CD4-positive, alpha-beta T cell (primary cell): ENCODE measurements at places on chromosomes 12 and 14.

GRCh38 chr14:77880056-77880455, 80.1 kb downstream of the ADCK1 start:
- no peak overlapping the region for H3K27ac ChIP-seq
- H3K4me3 ChIP-seq = no peak overlapping the region
- DNase-seq = no peak
- no peaks in the 10 kb centered on the region for H3K27me3 ChIP-seq

DNA sequence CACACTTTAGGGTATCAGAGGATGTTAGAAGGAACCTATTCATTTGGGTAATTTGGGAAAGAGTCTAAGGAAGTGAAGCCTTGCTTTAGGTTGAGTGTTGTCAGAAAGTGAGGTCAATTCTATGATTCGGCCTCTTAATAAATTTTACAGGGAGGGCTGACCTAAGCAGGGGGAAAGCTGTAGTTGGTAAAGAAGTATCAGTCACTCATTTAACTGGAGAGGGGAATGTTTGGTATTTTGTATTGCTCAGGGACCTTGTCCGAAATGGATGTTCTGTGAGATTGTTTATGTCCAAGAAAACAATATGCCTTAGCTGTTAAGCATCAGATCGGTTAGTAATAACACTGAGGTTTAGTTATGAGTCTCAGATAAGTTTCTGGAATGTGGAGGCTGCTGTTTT, 7.3 kb downstream of the CAND1 start:
- no peak overlapping the region for H3K4me3 ChIP-seq
- H3K27ac ChIP-seq = no peak overlapping the region
- H3K27me3 ChIP-seq = no peaks in the 10 kb centered on the region
- H3K4me1 ChIP-seq = peaks cover 26% of the 10 kb centered on the region
- no peak for DNase-seq

DNA sequence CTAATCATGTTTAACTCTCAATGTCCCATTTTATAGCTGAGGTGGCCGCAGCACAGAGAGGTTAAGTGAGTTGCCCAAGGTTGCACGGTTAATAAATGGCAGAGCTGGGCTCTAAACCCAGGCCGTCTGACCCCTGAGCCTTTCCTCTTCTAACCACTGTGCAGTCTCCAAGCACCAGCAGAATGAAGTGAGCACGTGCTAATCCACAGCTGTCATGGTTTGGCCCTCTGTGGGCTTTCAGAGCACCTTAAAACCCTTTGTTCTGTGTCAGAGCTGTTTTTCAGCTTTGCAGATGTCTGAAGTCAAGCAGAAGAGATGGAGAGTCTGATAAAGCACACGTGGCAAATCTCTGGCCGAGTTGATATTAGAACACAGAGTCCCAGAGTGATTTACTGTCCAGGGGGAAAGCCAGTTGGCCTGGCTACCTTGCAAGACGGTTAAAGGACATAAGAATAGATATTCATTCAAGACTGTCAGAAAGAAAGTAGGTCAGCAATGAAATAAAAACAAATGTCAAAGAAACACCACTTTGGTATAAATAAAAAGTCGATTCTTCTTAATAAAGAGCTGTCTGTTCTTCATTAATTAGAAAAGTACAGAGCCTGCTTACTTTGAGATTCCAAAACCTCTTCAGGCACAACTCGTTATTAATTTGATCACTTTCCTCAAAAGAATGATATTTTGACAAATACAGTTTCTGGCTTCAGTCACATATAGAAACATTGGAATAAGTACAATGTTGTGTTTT, 107.3 kb downstream of the CRADD start:
- no peak overlapping the region for H3K4me3 ChIP-seq
- H3K27ac ChIP-seq = peak overlapping the region; percentile 1
- peaks cover 28% of the 10 kb centered on the region for H3K4me1 ChIP-seq
- peak; percentile 10 for DNase-seq

- peak overlapping the region; percentile 37 for H3K4me3 ChIP-seq
- DNase-seq = peak; percentile 73
- H3K4me1 ChIP-seq = peaks cover 13% of the 10 kb centered on the region
- no peak overlapping the region for H3K27ac ChIP-seq
- H3K27me3 ChIP-seq = no peaks in the 10 kb centered on the region
Observed at GRCh38 chr12:48903982-48904411, 21.3 kb downstream of the FKBP11 start.

- H3K27me3 ChIP-seq = no peaks in the 10 kb centered on the region
Observed at GRCh38 chr14:23227566-23227965, 10.2 kb upstream of the RNF212B start.

DNA sequence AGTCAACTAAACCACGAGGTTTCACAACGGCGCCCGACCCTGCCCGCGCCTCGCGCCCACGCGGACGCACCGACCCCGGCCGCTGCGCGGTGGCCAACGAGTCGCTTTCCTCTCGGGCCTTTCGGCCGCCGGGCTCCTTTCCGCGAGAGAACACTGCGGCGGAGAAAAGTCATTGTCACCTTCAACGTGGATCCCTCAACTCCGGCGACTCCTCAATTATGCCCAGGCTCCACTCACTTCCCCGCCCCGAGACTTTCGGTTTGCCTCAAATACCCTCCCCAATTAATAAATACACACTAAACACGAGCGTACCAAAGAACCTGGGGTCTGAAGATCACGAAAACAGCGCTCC, 450 bp downstream of the SINHCAF start:
- H3K4me3 ChIP-seq = peak overlapping the region; percentile 99
- H3K27me3 ChIP-seq = no peaks in the 10 kb centered on the region
- peaks cover 27% of the 10 kb centered on the region for H3K4me1 ChIP-seq
- H3K27ac ChIP-seq = peak overlapping the region; percentile 77

DNA sequence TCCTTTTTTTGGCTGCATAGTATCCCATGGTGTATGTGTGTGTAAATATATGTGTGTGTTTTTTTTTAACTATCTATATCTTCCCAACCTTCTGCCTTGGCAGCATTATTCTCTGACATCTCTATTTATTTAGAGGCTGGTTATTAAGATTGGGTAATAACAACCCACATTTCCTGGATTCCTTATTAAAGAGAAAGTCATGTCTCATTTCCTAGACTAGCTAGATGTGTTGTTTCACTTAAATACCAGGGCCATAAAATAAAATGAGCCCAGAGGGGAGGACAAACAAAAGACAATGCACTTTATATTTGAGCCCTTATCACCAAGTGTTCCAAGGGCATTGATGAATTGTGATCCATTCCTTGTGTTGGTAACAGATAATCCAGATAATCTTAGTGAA, 169.1 kb downstream of the SLC5A8 start:
- H3K4me1 ChIP-seq = no peaks in the 10 kb centered on the region
- H3K36me3 ChIP-seq = no peaks in the 10 kb centered on the region
- DNase-seq = no peak
- H3K4me3 ChIP-seq = no peak overlapping the region
- H3K27ac ChIP-seq = no peak overlapping the region

DNA sequence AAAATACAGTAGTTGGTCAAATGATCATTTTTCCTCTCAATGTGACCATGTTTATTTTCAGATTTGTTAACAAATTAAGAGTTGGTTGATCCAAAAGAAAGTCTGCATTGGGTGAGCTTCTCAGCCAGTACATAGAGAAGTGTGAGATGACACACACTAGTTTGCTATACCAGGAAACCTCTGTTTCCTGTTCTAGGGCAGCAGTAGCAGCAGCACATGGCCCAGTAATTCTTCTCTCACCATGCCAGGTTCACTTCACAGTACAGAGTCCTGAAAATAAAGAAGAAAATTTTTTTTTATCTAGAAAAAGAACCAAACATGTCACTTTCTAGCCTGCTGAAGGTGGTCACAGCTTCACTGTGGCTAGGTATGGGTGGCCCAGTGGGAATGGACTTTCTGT, 250.2 kb upstream of the OR4E1 start:
- peak overlapping the region; percentile 38 for H3K4me3 ChIP-seq
- H3K27ac ChIP-seq = peak overlapping the region; percentile 68
- peaks cover 26% of the 10 kb centered on the region for H3K4me1 ChIP-seq
- DNase-seq = peak; percentile 31
- H3K36me3 ChIP-seq = no peaks in the 10 kb centered on the region

- no peak for DNase-seq
- no peak overlapping the region for H3K27ac ChIP-seq
- no peaks in the 10 kb centered on the region for H3K36me3 ChIP-seq
- H3K4me1 ChIP-seq = peaks cover 9% of the 10 kb centered on the region
- no peak overlapping the region for H3K4me3 ChIP-seq
- peaks cover 32% of the 10 kb centered on the region for H3K27me3 ChIP-seq
Observed at GRCh38 chr14:99754141-99755067, 38.8 kb upstream of the EML1 start.

DNA sequence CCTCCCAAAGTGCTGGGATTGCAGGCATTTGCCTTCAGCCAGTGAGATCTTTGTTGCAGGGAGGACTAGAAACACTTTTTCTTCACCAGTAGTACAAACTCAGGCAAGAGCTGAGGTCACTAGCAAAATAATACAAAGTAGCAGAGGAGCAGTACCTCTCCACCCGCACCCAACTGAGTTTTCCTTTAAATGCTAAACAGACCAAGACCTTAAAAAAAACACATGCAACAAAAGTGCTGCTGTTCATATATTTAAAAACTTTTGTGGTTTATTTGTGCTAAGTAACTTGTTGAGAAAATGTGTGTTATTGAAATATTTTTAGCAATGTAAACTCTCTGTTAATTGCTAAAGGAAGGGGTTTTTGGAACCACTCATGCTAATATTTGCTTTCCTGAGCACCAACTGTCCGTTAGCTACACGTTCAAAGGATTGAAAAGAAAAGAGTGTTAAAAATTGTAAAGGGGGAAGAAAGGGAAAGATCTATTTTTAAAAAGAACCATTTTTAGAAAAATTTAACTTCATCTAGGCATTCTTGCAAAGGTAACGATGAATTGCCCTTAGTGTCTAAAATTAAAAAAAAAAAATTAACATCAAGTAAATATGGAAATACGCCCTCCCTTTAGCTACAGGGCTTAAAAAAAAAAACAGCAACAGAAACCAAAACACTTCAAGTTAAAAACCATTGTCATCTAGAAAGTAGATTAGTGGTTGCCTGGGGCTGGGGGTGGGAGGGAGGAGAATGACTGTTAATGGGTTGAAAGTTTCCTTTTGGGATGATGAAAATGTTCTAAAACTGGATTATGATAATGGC, 114.0 kb upstream of the KRAS start:
- H3K27ac ChIP-seq = no peak overlapping the region
- H3K4me3 ChIP-seq = no peak overlapping the region
- no peak for DNase-seq
- H3K4me1 ChIP-seq = no peaks in the 10 kb centered on the region
- H3K27me3 ChIP-seq = no peaks in the 10 kb centered on the region
- no peaks in the 10 kb centered on the region for H3K36me3 ChIP-seq

- H3K4me1 ChIP-seq = no peaks in the 10 kb centered on the region
- H3K4me3 ChIP-seq = no peak overlapping the region
- H3K27ac ChIP-seq = no peak overlapping the region
- H3K36me3 ChIP-seq = peaks cover 74% of the 10 kb centered on the region
- DNase-seq = no peak
- no peaks in the 10 kb centered on the region for H3K27me3 ChIP-seq
Observed at GRCh38 chr12:124359671-124360581, 65.0 kb downstream of the RFLNA start.

GRCh38 chr12:102351322-102351721, 129.0 kb downstream of the IGF1 start:
- H3K27ac ChIP-seq = no peak overlapping the region
- H3K27me3 ChIP-seq = no peaks in the 10 kb centered on the region
- DNase-seq = no peak
- no peaks in the 10 kb centered on the region for H3K4me1 ChIP-seq

- no peaks in the 10 kb centered on the region for H3K36me3 ChIP-seq
- no peak overlapping the region for H3K27ac ChIP-seq
- no peaks in the 10 kb centered on the region for H3K27me3 ChIP-seq
- no peak overlapping the region for H3K4me3 ChIP-seq
Observed at GRCh38 chr14:53538316-53538881, 385.3 kb upstream of the DDHD1 start.

GRCh38 chr12:85260896-85261295, 19.1 kb upstream of the ALX1 start:
- no peaks in the 10 kb centered on the region for H3K4me1 ChIP-seq
- H3K4me3 ChIP-seq = no peak overlapping the region
- no peaks in the 10 kb centered on the region for H3K36me3 ChIP-seq

- H3K4me3 ChIP-seq = peak overlapping the region; percentile 48
- peak overlapping the region; percentile 94 for H3K27ac ChIP-seq
- no peaks in the 10 kb centered on the region for H3K36me3 ChIP-seq
- DNase-seq = peak; percentile 71
Observed at GRCh38 chr14:50060871-50061663, 55.3 kb downstream of the VCPKMT start.

DNA sequence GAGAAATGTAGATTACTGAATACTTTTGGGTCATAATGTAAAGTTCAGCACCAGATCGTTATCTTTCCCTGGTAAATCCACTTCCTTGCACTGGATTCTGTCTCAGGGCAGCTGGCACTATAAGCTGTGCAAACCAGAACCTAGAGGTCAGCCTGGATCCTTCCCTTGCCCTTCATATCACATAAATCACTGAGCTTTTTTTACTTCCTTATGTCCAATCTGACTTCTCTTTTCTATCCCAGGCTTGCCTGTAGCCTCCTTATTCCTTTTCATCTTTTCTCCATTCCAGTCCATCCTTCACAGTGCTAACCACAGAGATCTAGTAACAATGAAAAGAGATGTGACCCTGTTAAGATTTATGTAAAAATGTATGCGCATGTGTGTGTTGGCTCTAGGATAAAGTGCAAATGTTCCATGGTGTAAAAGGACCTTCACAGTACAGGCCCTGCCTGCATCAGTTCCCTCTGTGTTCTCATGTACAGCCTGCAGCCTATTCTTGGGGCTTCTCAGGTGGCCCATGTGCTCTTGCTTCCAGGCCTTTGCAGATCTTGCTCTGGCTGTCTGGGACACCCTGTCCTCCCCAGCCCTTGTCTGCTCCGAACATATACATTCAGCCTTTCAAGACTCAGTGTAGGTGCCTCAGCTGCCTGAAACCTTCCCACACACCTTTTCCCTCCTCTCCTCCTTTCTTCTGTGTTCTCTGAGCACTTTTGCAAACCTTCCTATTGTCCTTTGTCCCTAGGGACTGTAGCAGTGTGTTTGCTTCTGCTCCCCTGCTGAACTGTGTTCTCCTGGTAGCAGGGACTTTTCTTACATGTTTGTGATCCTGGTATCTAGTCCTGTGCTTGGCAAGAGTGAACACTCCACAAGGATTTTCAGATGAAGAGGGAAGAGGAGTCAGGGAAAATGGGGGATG, 30.0 kb downstream of the PELI2 start:
- no peak overlapping the region for H3K27ac ChIP-seq
- H3K4me3 ChIP-seq = no peak overlapping the region
- no peaks in the 10 kb centered on the region for H3K36me3 ChIP-seq

DNA sequence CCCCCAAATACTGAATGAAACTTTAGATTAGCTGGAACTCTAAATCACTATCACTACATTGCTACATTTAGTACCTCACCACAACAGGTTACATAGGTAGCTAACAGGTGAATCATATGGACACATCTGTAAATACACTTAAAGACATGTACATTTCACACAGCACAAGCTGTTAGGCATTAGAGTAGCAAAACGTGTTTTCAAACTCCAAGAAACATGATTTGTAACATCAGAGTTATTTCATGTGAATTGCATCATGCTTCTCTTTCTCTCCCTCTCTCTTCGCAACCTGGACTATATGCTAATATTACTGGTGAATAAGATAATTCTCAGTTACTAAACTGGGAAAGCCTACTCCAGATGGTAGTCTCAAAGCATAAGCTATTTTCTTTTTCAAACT, 4.3 kb downstream of the SEL1L start:
- no peak for DNase-seq
- H3K27ac ChIP-seq = no peak overlapping the region
- no peak overlapping the region for H3K4me3 ChIP-seq

- H3K36me3 ChIP-seq = no peaks in the 10 kb centered on the region
- H3K4me1 ChIP-seq = peaks cover 7% of the 10 kb centered on the region
- no peak for DNase-seq
- no peak overlapping the region for H3K4me3 ChIP-seq
- H3K27me3 ChIP-seq = peaks cover 4% of the 10 kb centered on the region
Observed at GRCh38 chr12:108055141-108055540, 73.9 kb upstream of the WSCD2 start.

GRCh38 chr14:37571391-37571790, 23.7 kb downstream of the FOXA1 start:
- H3K27me3 ChIP-seq = no peaks in the 10 kb centered on the region
- H3K4me1 ChIP-seq = no peaks in the 10 kb centered on the region
- H3K4me3 ChIP-seq = no peak overlapping the region
- H3K36me3 ChIP-seq = no peaks in the 10 kb centered on the region
